NCI-H2029 treated with DMSO at 0.1 percent for 48 hours (cell line): ENCODE measurements at places on chromosomes 7 and 10.

DNA sequence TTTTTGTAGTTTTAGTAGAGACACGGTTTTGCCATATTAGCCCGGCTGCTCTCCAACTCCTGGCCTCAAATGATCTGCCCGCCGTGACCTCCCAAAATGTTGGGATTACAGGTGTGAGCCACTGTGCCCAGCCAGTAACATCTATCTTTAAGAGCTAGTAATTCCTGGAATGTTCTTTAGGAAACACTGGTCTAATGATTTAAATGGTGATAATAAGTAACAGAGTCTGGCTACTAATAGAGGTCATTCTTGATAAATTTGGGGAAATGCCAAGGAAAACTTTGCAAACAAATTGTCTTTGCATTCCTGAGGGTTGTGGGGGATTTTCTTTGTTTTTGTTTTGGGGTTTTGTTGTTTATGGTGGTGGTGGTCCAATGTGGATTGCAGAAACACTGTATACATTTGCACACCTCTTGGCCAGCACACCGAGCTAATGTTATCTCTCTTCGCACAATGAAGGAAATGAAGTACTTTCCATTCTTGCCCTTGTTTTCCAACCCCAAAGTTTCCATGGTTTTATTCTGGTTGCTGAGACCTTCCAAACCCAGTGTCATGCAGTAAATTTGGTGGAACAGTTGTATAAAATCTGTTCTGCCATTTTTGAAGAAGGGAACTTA is 51.3 kb upstream of the WIPF3 start:
- DNase-seq, result no peak

DNA sequence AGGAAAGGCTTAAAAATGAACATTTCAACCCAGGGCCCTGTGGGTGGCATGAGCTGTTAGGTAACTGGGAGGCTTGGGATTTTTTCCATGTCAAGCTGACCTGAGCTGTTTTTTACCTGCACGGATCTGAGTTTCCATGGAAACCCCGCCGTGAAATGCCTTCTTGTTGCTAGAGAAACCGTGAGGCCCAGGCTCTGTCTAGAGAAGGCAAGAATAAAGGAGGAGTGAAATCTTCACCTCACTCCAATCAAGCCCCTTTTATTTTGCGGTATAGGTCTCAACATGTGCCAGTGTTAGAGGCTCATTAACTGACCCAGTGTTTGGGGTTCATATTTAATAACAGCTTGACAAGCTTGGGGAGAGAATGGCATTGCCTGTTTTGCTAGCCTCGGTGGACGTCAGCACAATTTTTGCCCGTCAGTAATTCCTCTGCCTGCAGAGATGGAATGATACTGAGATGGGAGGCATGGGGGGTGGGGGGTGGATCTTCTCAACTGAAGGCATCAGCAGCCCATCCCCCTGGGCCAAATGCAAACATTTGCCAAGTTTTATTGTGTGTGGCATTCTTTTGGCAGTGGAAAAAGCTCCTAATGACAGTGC is 48.9 kb upstream of the PDCD4 start:
- DNase-seq, result no peak

DNA sequence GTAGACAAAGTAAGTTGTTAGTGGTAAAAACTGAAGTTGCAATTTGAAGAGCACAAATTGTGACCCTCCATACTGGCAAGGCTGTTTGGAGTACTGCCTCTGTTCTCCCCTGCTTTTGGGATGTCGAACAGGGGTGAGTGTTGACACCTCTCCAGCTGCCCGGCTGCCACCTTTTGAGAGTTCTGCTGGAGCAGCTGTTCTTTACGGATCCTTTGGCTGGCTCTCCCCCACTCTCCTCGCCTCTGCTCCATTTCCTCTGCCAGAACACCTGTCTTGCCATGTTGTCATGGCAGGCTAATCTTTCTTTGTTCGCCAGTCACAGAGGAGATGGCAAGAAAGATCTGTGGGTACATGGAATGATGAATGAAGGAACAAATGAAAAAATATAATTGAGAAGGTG is 34.9 kb downstream of the INSYN2A start:
- DNase-seq, result no peak

- no peak for DNase-seq
These were observed 144.5 kb downstream of the RNF216 start for GRCh38 chr7:5636914-5637313.

- DNase-seq, result peak; percentile 5
These were observed 53.7 kb upstream of the CD36 start for GRCh38 chr7:80584778-80585177.

DNA sequence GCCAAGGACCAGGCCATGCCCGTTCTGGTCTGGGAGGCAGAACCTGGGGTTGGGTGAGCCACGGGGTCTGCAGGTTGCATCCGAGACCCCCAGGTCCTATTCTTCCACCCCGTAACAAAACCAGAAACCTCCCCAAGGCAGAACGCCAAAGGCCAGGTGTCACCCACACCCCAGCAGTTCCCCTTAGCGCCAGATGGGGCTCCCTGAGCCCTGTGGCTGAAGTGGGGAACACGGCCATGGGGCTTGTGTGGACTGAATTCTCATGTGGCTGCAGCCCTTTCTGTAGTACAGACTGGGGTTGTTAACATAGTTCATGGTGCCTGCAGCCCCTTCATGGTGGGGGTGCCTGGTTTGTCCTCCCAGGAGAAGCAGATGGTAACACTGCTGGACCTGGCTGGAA is 10.2 kb downstream of the BRI3 start:
- no peak for DNase-seq

GRCh38 chr10:113121153-113121552 is 171.1 kb downstream of the TCF7L2 start:
- DNase-seq, result no peak

GRCh38 chr10:48996-49395 is at the start of gene TUBB8:
TUBB8 (minus strand) TSS chr10:49296; CDS start chr10:49238, 58 bp downstream.
- DNase-seq, result no peak

GRCh38 chr7:21829731-21830130 is 116.0 kb downstream of the CDCA7L start:
- no peak for DNase-seq

DNA sequence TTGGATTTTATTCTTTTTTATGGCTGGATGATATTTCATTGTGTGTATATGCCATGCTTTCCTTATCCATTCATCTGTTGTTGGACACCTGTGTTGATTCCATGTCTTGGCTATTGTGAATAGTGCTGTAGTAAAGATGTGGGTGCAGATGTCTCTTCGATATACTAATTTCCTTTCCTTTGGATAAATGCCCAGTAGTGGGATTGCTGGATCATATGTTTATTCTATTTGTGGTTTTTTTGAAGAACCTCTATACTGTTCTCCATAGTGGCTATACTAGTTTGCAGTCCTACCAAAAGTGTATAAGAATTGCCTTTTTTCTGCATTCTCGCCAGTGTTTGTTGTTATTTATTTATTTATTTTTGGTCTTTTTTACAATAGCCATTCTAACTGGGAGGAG is 159.8 kb downstream of the WNT2 start:
- DNase-seq, result no peak

DNA sequence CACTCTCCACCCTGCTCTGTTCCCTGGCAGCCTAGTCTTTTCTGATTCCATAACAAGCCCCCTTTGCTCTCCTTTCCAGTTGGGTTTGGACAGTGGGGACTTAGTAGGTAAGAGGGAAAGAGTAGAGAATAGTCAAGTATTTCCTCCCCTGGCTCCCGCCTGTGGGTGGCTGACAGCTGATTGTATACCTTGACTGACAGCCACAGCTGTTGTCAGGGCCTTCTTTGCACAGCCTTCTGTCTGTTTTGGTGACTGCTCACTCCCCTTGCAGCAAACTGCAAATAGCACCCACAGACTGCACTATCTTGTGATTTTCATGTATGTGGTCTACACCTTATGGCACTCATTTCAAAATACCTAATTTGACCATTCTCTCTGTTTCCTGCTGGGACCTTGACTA is 486.3 kb downstream of the ACTR3B start:
- no peak for DNase-seq

DNA sequence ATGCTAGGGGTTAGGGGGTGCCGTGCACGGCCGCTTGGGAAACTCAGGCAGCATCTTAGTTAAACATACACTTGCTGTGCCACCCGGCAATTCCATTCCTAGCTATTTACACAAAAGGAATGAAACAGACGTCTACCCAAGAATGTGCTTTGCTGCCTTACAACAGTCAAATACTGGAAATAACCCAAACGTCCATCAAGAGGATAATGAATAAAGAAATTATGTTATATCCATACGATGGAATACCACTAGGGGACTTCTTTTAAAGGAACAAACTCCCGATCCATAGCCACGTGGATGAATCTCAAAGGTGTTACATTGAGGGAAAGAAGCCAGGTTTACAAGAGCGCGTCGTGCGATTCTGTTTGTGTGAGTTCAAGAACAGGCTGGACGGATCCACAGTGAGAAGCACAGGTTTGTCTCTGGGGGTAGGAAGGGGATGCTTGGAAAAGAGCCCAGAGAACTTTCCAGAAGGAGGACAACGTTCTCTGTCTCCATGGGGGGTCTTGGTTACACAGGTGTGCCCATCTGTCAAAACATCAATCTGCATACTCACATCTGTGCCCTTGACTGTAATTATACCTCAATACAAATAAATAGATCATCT is 41.8 kb downstream of the STK32C start:
- no peak for DNase-seq

GRCh38 chr7:35482231-35482630 is 212.7 kb downstream of the HERPUD2 start:
- DNase-seq, result no peak

DNA sequence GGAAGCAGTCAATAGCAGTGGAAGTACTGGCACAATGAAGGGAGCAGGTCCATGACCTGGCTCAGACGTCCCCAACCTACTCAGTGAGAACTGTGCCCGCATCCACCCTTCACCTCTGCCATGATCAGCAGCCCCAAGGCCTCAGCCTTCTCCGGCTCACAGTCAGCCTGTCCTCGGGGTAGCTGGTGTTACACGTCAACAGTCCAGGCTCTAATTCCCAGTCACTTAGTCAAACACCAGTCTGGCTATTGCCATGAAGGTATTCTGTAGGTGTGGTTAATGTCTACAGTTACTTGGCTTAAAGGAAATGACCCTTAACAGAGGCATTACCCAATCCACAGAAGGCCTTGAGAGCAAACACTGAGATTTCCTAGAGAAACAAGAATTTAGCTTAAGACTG is 49.1 kb downstream of the GRB10 start:
- DNase-seq, result no peak

- no peak for DNase-seq
These were observed 2.7 kb upstream of the FEZF1 start for GRCh38 chr7:122307228-122307621.

DNA sequence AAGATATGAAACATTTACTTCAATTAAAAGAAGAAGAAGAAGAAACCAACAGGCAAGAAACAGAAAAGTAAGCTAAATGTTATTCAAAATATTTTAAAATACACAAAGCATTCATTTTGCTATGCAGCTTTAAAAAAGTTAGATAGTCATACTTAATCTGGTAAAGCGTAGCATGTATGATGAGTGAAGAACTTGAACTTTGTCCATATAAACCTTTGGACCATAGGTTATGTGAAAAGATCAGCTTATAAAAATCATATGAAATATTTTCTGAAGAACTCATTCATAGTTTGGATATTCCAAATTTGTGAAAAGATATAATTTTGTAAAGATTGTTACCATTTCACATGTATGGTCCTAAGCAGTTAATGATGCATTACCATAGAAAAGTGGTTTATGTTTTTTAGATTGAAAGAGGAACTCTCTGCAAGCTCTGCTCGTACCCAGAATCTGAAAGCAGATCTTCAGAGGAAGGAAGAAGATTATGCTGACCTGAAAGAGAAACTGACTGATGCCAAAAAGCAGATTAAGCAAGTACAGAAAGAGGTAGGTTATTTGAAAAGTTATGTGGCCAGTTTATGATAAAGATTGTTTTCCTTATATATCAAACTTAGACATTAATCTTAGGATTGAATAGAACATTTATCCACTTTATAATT is 37.3 kb downstream of the KIF20B start:
- no peak for DNase-seq

GRCh38 chr7:138079137-138079536 is 2.9 kb downstream of the AKR1D1 start:
- DNase-seq, result no peak

- no peak for DNase-seq
These were observed 93.0 kb downstream of the HGF start for GRCh38 chr7:81676813-81677212.

DNA sequence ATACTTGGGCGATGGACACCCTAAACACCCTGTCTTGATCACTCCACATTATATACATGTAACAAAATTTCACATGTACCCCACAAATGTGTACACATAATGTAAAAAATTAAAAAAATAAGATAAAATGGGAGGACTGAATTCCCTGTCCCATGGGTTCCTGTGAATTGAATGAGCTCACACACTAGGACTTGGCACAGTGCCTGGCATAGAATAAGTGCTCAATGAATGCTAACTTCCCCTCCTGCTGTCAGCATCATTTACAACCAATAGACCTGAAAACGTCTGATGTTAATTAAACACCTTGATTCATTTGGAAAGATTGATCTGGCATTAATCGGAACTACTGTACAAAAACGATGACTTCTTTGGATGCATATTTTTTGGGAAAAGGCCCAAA is 117.3 kb upstream of the ZNF438 start:
- no peak for DNase-seq

DNA sequence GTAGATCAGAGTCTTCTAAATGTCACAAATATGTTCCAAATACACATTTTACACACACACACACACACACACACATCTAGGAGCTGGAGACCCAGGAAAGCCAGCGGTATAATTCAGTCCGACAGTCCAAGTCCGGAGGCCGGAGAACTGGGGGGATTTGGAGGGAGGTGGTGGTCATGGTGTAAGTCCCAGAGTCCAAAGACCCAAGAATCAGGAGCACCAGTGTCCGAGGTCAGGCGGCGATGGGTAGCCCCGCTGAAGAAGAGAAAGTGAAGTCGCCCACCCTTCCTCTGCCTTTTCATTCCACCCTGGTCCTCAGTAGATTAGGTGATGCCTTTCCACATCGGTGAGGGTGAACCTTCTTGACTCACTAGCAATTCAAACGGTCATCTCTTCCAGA is 154.8 kb downstream of the CAMK1D start:
- DNase-seq, result no peak

GRCh38 chr7:151272405-151272804 is 23.9 kb upstream of the SMARCD3 start:
- no peak for DNase-seq

DNA sequence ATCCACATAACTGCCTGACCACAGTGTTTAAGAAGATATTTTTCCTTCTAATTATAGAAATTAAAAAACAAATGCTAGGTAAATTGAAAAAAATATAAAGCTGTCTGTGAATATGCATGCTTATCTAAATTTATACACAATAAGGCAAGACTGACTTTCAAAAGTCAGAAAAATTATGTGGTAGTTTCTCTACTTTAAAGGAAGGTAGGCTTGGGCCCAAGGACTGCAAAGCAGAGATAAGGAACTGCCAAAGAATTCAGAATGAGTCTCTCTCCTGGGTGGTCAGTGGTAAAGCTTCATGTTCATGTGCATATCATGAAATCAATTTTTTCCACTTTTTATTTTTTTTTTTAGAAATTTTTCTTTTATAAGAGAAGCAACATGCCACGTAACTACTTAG is 998.6 kb downstream of the REEP3 start:
- no peak for DNase-seq
